Psoas muscle (tissue), 8 donors: ENCODE measurements at places on chromosomes 5 and 9. TPM values are rescaled to one million over a fixed set of nuclear protein-coding genes. Genes with fewer than 3 reads are reported as not detected.
A peak's percentile ranks its signal among the peaks of the same experiment; 100 is the strongest.

DNA sequence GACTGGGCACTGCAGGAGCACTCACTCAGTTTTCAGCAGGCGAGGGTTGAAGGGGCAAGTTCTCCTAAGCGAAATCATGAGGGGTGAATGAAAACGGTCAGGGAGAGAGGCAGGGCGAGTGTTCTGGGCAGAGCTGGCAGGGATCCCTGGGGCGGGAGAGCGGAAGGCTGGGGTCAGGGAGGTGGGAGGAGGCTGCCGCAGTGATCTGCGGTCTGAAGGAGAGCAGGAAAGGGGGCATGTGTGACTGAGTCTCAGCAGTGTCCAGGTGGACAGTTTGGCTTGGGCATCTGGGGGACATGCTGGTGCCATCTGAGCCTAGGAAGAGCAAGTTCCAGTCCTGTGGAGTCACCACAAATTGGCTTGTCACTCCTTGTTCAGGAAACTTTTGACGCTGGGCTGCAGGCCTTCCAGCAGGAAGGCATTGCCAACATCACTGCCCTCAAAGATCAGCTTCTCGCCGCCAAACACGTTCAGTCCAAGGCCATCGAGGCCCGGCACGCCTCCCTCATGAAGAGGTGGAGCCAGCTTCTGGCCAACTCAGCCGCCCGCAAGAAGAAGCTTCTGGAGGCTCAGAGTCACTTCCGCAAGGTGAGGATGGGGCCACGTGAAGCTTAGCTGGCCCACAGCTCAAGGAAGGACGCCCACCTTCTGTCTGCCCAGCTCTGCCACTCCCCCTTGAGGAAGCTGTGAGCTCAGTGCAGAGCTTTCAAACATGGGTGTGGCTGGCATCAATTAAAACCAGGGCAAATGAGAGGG is 31.1 kb downstream of the DYNC2I2 start:
- no peak for DNase-seq

- no peak for DNase-seq
These were observed 208.8 kb downstream of the MAN2A1 start for GRCh38 chr5:109898269-109899162.

The REXO4 gene
- polyA plus RNA-seq, result 54.9 TPM

GRCh38 chr9:138100711-138101350 is 223.2 kb downstream of the CACNA1B start:
- DNase-seq, result no peak

DNA sequence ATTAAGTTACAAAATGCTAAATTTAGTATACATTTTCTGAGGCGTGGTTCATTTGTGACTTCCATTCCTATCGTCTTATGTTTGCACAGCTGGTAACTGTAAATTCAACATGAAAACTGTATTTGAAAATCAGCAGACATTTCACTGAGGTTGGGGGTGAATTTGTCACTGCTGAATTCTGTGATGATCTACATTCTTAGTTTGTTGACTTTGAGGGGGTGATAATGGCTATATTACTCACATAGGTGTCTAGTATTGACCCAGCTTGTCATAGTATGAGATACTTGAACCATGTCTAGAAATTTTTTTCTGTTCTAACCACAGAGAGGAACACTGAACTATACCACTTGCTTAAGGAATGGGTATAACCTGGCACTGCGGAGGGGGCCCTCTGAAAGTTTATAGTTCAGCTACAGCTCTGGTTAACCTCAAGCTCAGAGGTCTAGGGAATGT is 313.3 kb downstream of the PIK3R1 start:
- DNase-seq, result no peak

DNA sequence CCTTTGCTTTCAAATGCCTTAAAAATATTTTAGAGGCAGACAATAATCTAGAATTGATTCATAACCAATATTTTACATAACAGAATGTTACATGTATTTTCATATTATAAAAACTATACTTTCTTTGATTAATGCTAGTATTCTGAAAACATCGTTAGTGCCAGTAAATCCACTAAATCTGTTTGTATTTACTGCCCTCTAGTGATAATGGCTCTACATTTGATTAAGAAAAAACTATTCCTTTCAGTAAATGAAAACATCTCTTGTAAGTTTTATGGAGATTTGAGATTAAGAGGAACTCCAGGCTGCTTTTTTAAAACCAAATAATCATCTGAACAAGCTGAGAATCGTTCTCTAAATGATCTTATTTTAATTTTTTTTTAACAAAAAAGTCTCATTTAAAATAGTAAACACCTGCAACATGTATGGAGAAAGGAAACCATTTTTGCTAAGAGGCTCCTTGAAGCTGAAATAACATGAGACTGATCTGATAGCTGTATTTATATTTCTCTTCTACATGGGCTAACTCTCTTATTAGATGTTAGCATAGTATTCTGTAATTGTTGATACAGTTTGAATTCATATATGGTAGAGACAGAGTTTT is 424.7 kb downstream of the RAB3C start:
- DNase-seq, result no peak

The CXCL14 gene
- polyA plus RNA-seq, result 8.8 TPM

GRCh38 chr9:114283551-114284111 is 39.3 kb upstream of the ORM1 start:
- DNase-seq, result peak; percentile 42

The QRFP gene
- 0.03 TPM for polyA plus RNA-seq

The SURF4 gene
- 88.0 TPM for polyA plus RNA-seq

The PCDHB9 gene
- polyA plus RNA-seq, result 0.13 TPM

The OR13C3 gene
- polyA plus RNA-seq, result not detected

The PLAC8L1 gene
- 0.16 TPM for polyA plus RNA-seq
